ENCODE measurements at places on chromosomes 5 and 9. TPM values are rescaled to one million over a fixed set of nuclear protein-coding genes. Genes with fewer than 3 reads are reported as not detected.

Gene PRUNE2
- 6.6 TPM for polyA plus RNA-seq

Gene PELO
- polyA plus RNA-seq: 5.2 TPM

Gene KCNIP1
- polyA plus RNA-seq: 0.09 TPM

Gene FSD1L
- polyA plus RNA-seq: 0.74 TPM

Gene MSMP
- 0.30 TPM for polyA plus RNA-seq

Gene GHR
- polyA plus RNA-seq: 6.3 TPM

Gene PRR7
- 2.7 TPM for polyA plus RNA-seq

Gene OGN
- polyA plus RNA-seq: 10.6 TPM

Gene LRRC70
- 14.7 TPM for polyA plus RNA-seq

Gene SH3RF2
- polyA plus RNA-seq: 3.0 TPM

Gene SVEP1
- 3.8 TPM for polyA plus RNA-seq

Gene OTULINL
- polyA plus RNA-seq: 3.1 TPM

Gene PRDM9
- polyA plus RNA-seq: not detected

Gene ZFP2
- 2.6 TPM for polyA plus RNA-seq

Gene FAM193B
- polyA plus RNA-seq: 61.5 TPM

Gene CENPK
- polyA plus RNA-seq: 0.60 TPM

Gene TEX48
- polyA plus RNA-seq: not detected

Gene RASGRF2
- 0.78 TPM for polyA plus RNA-seq

Gene PCDHGB7
- polyA plus RNA-seq: 2.6 TPM

Gene CFAP157
- polyA plus RNA-seq: 0.41 TPM

Gene HTR4
- not detected for polyA plus RNA-seq

Gene CEL
- polyA plus RNA-seq: 1.5 TPM

Gene CDH10
- polyA plus RNA-seq: 0.16 TPM

Gene CLTB
- polyA plus RNA-seq: 105 TPM

Gene LMAN2
- polyA plus RNA-seq: 227 TPM

Gene CARTPT
- polyA plus RNA-seq: 0.34 TPM

Gene GMCL2
- not detected for polyA plus RNA-seq

Gene SPINK4
- polyA plus RNA-seq: not detected

Gene TMEFF1
- polyA plus RNA-seq: not detected

Gene FTMT
- not detected for polyA plus RNA-seq

Gene ACTL7A
- not detected for polyA plus RNA-seq

Gene TOMM5
- 175 TPM for polyA plus RNA-seq

Gene CDHR2
- 0.07 TPM for polyA plus RNA-seq

Gene PPP2R2B
- polyA plus RNA-seq: 0.31 TPM

Gene NIPSNAP3A
- 27.2 TPM for polyA plus RNA-seq

Gene HRH2
- polyA plus RNA-seq: 7.0 TPM

Gene OR1J2
- polyA plus RNA-seq: not detected

Gene ANXA2R
- polyA plus RNA-seq: 1.1 TPM

Gene CCNO
- polyA plus RNA-seq: 8.2 TPM

Gene PLPPR1
- polyA plus RNA-seq: not detected

Gene NRARP
- 5.9 TPM for polyA plus RNA-seq

Gene GDA
- polyA plus RNA-seq: 0.11 TPM

Gene PTGDS
- polyA plus RNA-seq: 185 TPM

Gene CDKN2A
- polyA plus RNA-seq: 2.1 TPM

Gene MACROH2A1
- 34.6 TPM for polyA plus RNA-seq

Gene SPACA9
- 6.3 TPM for polyA plus RNA-seq

Gene RANBP17
- 1.2 TPM for polyA plus RNA-seq

Gene GPRIN1
- polyA plus RNA-seq: 0.36 TPM

Gene BAAT
- polyA plus RNA-seq: not detected

Gene NFIB
- polyA plus RNA-seq: 16.8 TPM

Gene BRIX1
- 25.3 TPM for polyA plus RNA-seq

Gene RPS14
- 4,480 TPM for polyA plus RNA-seq

Gene PCDHB11
- polyA plus RNA-seq: 0.45 TPM
